CD4-positive, alpha-beta T cell (primary cell): ENCODE measurements at places on chromosomes 7 and 10.

DNA sequence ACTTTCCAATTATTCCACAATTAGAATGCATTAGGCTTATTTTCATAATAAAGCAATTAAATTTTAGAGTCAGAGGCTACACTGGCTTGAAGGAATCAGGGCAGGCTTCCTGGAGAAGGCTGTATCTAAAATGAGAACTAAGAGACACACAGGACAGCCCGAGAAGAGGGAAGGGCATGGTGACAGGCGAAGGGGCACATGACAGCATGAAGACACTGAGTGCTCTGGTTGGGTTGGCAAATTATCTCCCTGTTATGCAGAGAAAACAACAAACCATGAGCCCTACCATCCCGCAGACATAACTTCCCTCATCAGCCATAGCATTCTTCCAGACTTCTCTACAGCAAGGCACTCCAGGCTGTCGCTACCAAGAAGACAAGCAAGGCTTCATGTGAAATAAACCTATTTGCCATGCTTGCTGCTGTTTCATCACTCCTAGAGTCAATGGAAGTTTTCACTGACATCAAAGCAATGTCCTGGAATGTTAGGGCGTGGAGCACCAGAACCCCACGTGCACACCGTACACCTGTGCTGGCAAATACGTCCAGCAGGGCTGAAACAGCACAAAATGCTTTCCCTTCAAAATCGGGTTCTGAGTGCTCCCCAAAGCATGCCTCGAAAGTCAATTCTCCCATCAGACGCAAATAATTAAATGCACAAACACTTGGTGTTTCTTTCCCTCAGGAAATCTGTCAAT, 21.3 kb downstream of the VOPP1 start:
- H3K27me3 ChIP-seq: no peaks in the 10 kb centered on the region
- no peak overlapping the region for H3K27ac ChIP-seq
- no peak overlapping the region for H3K4me3 ChIP-seq
- H3K4me1 ChIP-seq: peaks cover 88% of the 10 kb centered on the region

- H3K27ac ChIP-seq: no peak overlapping the region
- no peak overlapping the region for H3K4me3 ChIP-seq
- DNase-seq: no peak
- no peaks in the 10 kb centered on the region for H3K4me1 ChIP-seq
- H3K36me3 ChIP-seq: no peaks in the 10 kb centered on the region
These were observed 13.5 kb upstream of the PRPS1L1 start for GRCh38 chr7:18041191-18041590.

GRCh38 chr10:77965294-77965693, 38.7 kb upstream of the DLG5 start:
- H3K4me1 ChIP-seq: no peaks in the 10 kb centered on the region
- no peak overlapping the region for H3K4me3 ChIP-seq
- no peak for DNase-seq

DNA sequence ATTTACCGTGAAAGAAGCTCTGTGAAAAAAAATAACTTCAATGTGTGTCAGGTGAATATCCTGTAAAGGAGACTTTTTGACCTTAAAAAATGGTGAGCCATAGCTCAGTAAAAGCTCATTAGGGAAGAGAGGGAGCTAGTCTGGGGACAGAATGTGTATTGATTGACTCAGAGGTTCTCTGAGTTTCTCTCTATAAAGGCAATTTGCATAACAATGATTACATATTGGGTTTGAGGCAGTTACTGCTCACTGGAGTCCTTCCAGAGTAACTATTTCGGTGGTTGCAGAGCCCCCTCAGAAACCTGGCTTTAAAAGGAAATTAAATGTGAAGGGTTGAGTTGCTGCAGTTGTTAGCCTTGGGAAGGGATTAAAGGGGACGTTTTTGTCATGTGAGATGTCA, 181.6 kb downstream of the GALNT17 start:
- DNase-seq: no peak
- H3K4me3 ChIP-seq: no peak overlapping the region
- no peak overlapping the region for H3K27ac ChIP-seq

DNA sequence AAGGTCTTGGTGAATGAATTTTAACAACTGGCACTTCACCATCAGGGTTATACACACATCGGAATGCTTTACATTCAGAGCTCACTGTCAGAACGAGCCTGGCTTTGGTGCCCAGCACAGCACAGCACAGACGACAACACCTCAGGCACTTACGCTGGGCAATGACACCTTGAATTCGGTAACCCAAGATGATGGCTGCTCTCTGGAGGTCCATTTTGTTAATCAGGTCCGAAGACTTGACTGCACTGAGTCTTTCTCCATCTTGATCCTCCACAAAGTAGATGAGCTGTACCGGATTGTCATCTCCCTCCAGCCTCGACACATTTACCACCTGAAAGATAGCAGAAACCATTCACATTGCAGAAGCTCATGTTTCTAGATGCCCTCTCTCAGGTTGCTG, 82.4 kb downstream of the KIAA1549 start:
- H3K36me3 ChIP-seq: no peaks in the 10 kb centered on the region
- H3K4me1 ChIP-seq: peaks cover 21% of the 10 kb centered on the region
- H3K27ac ChIP-seq: no peak overlapping the region
- no peaks in the 10 kb centered on the region for H3K27me3 ChIP-seq
- no peak overlapping the region for H3K4me3 ChIP-seq

DNA sequence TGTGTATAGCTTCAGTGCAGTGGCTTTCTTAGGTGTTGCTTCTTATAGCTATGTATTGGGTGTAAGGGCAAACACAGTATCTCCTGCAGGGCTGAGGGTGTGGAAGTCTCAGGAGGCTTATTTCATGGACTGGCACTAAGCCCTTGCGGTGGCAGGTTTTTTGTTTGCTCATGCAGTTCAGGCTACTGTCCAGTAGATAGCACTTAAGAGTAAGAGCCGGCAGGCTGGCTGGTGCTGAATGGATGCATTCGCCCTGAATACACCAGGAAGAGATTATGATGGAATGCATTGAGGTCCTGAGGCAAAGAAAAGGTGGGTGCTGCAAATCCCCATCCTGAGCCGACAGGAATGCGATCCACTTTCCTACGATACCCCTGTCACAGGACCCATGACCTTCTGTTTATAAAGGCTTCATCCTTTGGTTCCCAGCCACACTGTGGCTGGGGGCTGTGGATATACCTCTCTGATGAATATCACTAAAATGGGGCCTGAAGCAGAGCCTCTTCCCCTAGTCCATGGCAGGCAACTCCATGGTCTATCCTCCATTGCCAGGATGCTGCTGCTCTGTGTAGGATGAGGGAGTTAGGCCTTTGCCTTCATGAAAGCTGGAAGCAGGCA, 44.9 kb downstream of the ANXA8 start:
- H3K27ac ChIP-seq: no peak overlapping the region
- H3K27me3 ChIP-seq: peaks cover 8% of the 10 kb centered on the region
- H3K4me3 ChIP-seq: no peak overlapping the region

GRCh38 chr7:39367943-39368342, 198.3 kb upstream of the YAE1 start:
- no peaks in the 10 kb centered on the region for H3K27me3 ChIP-seq
- no peak for DNase-seq
- H3K4me1 ChIP-seq: no peaks in the 10 kb centered on the region
- H3K36me3 ChIP-seq: no peaks in the 10 kb centered on the region

DNA sequence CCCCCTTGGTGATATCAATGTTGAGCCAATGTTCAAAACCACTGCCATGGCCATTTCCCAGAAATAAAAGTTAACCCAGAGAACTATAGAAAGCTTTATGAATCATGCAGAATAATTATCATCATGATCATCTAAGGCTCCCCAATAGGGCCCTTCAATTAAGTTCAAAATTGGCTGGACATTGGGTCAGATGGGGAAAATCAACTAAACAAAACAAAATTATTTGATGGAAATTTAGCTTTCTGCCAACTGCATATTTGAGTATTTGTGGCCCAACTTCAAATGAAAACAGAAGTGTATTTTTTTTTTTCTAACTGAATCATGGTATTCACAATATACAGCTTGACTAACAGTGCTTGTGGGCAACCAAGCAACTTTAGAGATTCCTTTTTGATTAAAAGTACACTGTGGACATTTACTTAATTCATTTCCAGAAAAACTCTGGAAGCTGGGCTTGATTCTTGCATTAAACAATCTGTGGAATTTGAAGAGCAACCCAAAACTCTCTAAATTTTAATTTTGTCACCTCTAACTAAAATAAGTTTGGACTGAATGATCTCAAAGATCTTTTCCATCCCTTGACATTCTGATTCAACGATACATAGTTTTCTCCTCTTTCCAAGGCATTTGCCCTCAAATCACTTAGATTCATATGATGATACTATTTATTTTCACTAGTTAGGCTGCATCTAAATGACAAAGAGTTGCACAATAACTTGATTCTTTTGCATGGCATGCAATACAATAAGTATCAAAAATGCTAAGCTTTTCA, 203.2 kb downstream of the AHR start:
- no peaks in the 10 kb centered on the region for H3K36me3 ChIP-seq
- no peak overlapping the region for H3K27ac ChIP-seq
- DNase-seq: no peak

DNA sequence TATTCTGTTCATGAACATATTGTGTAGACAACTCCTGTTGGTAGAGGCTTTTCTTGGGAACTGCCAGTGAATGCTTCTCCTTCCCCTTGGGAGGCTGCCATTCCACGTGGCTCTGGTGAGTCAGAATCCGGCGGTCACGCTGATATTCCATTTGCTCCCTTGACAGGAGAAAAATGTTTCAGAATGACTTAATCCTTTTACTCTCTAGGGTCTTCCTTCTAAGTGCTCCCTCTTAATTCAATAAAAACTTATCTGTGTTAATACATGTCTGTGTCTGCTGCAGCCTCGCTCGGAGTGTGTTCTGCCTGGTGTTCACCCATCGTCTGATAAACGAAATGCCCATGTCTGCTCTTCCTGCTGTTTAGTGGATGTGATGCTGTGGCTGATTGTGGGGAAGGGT, 278.6 kb downstream of the ARHGAP12 start:
- DNase-seq: no peak
- H3K36me3 ChIP-seq: no peaks in the 10 kb centered on the region
- H3K27ac ChIP-seq: no peak overlapping the region

- no peaks in the 10 kb centered on the region for H3K27me3 ChIP-seq
- no peak for DNase-seq
- no peaks in the 10 kb centered on the region for H3K4me1 ChIP-seq
- H3K36me3 ChIP-seq: no peaks in the 10 kb centered on the region
- no peak overlapping the region for H3K4me3 ChIP-seq
These were observed 216.3 kb downstream of the GFRA1 start for GRCh38 chr10:116056445-116057293.

GRCh38 chr7:24245362-24245761, 38.6 kb upstream of the NPY start:
- no peaks in the 10 kb centered on the region for H3K4me1 ChIP-seq
- no peak overlapping the region for H3K27ac ChIP-seq
- no peak overlapping the region for H3K4me3 ChIP-seq
- DNase-seq: no peak

DNA sequence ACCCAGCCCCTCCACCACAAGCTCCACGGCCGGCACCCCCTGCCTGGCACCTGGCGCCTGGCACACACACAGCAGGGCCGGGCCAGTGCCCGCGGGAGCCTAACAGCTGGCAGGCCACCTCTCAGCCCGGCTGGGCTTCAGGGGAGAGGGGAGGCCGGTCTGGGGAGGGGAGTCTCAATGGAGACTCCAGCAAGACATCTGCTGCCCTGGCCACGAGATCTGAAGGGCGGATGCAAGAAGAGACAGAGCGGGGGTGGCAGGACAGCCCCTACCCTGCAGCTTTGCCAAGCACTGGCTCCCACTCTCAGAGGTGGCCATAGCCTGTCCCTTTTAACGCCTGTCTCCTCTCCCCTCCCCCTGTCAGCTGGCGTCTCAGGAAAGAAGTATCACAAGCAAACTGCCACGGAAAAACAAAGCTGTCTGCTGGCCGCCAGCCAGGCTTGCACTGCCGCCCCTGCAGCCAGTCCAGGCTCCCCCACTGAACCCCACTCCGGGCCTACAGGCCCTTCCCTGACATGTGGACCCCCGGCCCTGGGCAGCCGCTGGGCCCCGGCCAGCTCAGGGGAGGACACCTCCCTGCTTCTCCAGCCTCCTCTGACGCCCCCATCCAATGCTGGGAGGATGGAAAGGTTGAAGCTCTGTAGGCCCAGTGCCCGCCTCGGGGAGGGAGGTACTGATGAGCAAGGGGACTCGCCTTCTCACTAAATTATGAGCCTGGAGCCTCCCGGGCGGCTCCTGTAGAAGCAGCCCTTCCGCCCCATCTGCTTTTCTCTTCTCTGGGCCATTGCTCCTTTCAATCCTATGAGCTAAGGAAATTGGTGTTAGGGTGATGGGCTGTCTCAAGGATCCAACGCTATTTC, 178.4 kb downstream of the ARHGAP12 start:
- H3K27me3 ChIP-seq: no peaks in the 10 kb centered on the region
- H3K27ac ChIP-seq: no peak overlapping the region
- H3K4me3 ChIP-seq: no peak overlapping the region
- DNase-seq: no peak
- H3K4me1 ChIP-seq: peaks cover 11% of the 10 kb centered on the region

GRCh38 chr10:43282881-43283280, 16.0 kb upstream of the RASGEF1A start:
- no peak for DNase-seq
- H3K36me3 ChIP-seq: no peaks in the 10 kb centered on the region
- H3K4me1 ChIP-seq: peaks cover 22% of the 10 kb centered on the region
- no peak overlapping the region for H3K4me3 ChIP-seq
- H3K27me3 ChIP-seq: no peaks in the 10 kb centered on the region
- H3K27ac ChIP-seq: no peak overlapping the region
